ENCODE measurements at places on chromosomes 2 and 18. TPM values are rescaled to one million over a fixed set of nuclear protein-coding genes. Genes with fewer than 3 reads are reported as not detected.

The PDE1A gene
- not detected for total RNA-seq

The DCDC2C gene
- total RNA-seq, result not detected

The IL36G gene
- total RNA-seq, result not detected

The FMNL2 gene
- total RNA-seq, result 16.1 TPM

The EFEMP1 gene
- total RNA-seq, result not detected

The MYCN gene
- not detected for total RNA-seq

The KIAA2012 gene
- not detected for total RNA-seq

The KIF1A gene
- total RNA-seq, result 0.66 TPM

The IL36RN gene
- not detected for total RNA-seq

The CSRNP3 gene
- total RNA-seq, result not detected

- H3K27me3 ChIP-seq, result peaks cover 28% of the 10 kb centered on the region
- no peak for DNase-seq
- no peaks in the 10 kb centered on the region for H3K36me3 ChIP-seq
- H3K27ac ChIP-seq, result no peak overlapping the region
Measured at GRCh38 chr18:9846162-9846925, 39.4 kb upstream of the TXNDC2 start.

DNA sequence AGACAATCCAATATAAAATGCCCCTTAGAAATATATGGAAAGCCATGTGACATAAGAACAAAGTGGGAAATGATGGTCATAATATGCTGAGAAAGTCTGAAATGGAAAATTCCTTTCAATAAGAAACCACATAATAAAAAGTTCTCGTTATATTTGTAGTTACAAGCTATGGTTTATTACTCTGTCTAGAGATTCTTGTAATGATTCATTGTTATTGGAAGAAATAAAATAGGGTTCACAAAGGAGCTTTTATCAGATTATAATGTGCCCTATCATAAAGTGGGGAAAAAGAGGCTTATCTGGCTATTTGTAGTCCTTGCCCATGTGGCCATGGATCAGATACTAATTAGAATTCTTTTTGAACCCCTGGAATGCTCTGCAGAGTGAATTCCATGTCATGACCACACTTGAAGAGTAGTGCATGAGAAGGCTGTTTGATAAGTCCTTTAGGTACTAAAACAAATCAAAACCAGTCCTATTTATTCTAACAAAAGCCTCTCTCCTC lies 420.7 kb upstream of the NRP2 start:
- DNase-seq, result no peak
- no peaks in the 10 kb centered on the region for H3K4me1 ChIP-seq
- H3K4me3 ChIP-seq, result no peak overlapping the region
- peaks cover 12% of the 10 kb centered on the region for H3K27me3 ChIP-seq
- no peak overlapping the region for H3K27ac ChIP-seq

- no peak overlapping the region for H3K4me3 ChIP-seq
- no peaks in the 10 kb centered on the region for H3K4me1 ChIP-seq
- no peak for DNase-seq
- no peaks in the 10 kb centered on the region for H3K36me3 ChIP-seq
- peaks cover 7% of the 10 kb centered on the region for H3K27me3 ChIP-seq
Measured at GRCh38 chr2:120758181-120759144, 22.8 kb downstream of the GLI2 start.

DNA sequence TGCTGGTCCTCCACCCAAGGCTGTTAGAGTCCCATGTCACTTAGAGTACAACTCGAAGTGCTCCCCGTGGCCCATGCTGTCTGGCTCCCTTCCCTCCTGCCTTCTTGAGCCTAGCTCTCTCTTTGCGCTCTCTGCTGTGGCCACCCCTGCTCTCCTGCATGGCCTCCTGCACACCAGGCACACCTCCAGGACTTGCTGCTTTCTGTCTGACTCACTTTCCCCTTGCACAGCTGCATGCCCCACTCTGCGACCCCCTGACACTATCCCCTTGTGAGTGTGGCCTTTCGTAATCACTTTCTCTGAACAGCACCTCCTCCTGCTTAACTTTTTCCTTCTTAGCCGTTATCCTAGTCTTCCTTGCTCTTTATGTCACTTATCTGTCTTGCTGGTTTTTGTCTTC lies 343.6 kb downstream of the TGIF1 start:
- H3K4me1 ChIP-seq, result no peaks in the 10 kb centered on the region
- no peaks in the 10 kb centered on the region for H3K36me3 ChIP-seq
- no peak overlapping the region for H3K4me3 ChIP-seq
- no peak for DNase-seq
- no peak overlapping the region for H3K27ac ChIP-seq

- DNase-seq, result no peak
- H3K27me3 ChIP-seq, result no peaks in the 10 kb centered on the region
- no peaks in the 10 kb centered on the region for H3K4me1 ChIP-seq
Measured at GRCh38 chr2:168114619-168115018, 132.8 kb downstream of the STK39 start.

GRCh38 chr2:179341152-179341866 lies 76.7 kb upstream of the SESTD1 start:
- no peaks in the 10 kb centered on the region for H3K36me3 ChIP-seq
- H3K4me3 ChIP-seq, result no peak overlapping the region
- no peak for DNase-seq
- peaks cover 2% of the 10 kb centered on the region for H3K27me3 ChIP-seq

GRCh38 chr2:74250189-74250631 lies 51.8 kb downstream of the MTHFD2 start:
- peak; percentile 23 for DNase-seq
- H3K4me1 ChIP-seq, result no peaks in the 10 kb centered on the region
- no peak overlapping the region for H3K4me3 ChIP-seq
- H3K27me3 ChIP-seq, result peaks cover 7% of the 10 kb centered on the region
- H3K36me3 ChIP-seq, result no peaks in the 10 kb centered on the region
- H3K27ac ChIP-seq, result no peak overlapping the region

DNA sequence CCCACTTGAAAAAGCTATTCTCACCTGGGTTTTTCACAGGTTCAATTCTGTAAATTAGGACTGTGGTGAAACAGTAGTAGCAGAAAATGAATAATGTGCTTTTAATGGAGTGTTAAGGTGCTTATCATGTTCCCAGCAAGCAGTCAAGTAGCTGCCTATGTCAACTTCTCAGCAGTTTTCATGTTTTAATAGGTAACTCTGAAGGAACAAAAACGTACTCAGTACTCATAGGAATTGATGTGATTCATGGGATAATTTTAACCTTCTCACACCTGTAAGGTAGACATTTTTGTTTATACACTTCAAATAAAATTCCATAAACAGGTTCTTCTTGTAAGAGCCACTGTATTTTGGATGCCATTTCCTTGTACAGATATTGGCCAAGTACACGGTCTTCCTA lies 801.6 kb downstream of the MBD2 start:
- no peaks in the 10 kb centered on the region for H3K27me3 ChIP-seq
- H3K27ac ChIP-seq, result no peak overlapping the region
- no peak for DNase-seq
- H3K4me1 ChIP-seq, result no peaks in the 10 kb centered on the region

- no peaks in the 10 kb centered on the region for H3K36me3 ChIP-seq
- no peak overlapping the region for H3K4me3 ChIP-seq
- H3K27me3 ChIP-seq, result no peaks in the 10 kb centered on the region
- no peak overlapping the region for H3K27ac ChIP-seq
Measured at GRCh38 chr18:1014951-1015624, 110.4 kb downstream of the ADCYAP1 start.

- no peaks in the 10 kb centered on the region for H3K27me3 ChIP-seq
- H3K27ac ChIP-seq, result no peak overlapping the region
- H3K36me3 ChIP-seq, result peaks cover 40% of the 10 kb centered on the region
- DNase-seq, result no peak
Measured at GRCh38 chr2:159736048-159736447, 23.7 kb downstream of the MARCHF7 start.

- H3K27me3 ChIP-seq, result no peaks in the 10 kb centered on the region
- H3K4me1 ChIP-seq, result no peaks in the 10 kb centered on the region
- H3K27ac ChIP-seq, result no peak overlapping the region
- DNase-seq, result no peak
Measured at GRCh38 chr2:72003796-72004195, 143.9 kb downstream of the CYP26B1 start.

GRCh38 chr18:28357766-28358401 lies 181.0 kb upstream of the CDH2 start:
- no peak overlapping the region for H3K4me3 ChIP-seq
- no peaks in the 10 kb centered on the region for H3K4me1 ChIP-seq
- DNase-seq, result no peak
- H3K36me3 ChIP-seq, result no peaks in the 10 kb centered on the region
- no peaks in the 10 kb centered on the region for H3K27me3 ChIP-seq

DNA sequence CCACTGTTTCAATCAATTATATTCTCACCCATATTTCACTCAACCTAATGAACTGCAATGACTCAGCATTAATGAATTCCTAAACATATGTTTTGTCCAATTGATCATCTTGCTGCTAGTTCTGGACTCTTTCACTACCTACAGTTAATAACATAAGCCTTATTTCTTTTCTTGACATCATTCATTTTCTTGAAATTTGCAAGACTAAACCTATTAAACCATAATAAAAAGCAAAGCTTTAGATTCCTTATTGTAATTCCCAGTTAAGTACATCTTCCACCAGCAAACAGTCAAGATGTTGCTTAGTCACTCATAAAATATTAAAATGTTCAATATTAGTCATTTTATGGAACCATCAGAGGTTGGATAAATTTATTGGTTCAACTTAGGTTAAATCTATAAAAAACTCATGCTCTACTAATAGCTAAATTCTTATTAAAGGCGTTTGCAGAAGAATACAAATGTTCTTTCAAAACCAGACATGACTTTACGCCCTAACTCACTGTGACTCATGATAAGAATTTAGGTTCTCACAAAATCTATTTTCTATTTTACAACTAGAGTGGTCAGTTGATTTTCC lies 599.4 kb downstream of the RNF144A start:
- peaks cover 64% of the 10 kb centered on the region for H3K4me1 ChIP-seq
- DNase-seq, result no peak
- peak overlapping the region; percentile 84 for H3K27ac ChIP-seq
- H3K36me3 ChIP-seq, result peaks cover 12% of the 10 kb centered on the region

DNA sequence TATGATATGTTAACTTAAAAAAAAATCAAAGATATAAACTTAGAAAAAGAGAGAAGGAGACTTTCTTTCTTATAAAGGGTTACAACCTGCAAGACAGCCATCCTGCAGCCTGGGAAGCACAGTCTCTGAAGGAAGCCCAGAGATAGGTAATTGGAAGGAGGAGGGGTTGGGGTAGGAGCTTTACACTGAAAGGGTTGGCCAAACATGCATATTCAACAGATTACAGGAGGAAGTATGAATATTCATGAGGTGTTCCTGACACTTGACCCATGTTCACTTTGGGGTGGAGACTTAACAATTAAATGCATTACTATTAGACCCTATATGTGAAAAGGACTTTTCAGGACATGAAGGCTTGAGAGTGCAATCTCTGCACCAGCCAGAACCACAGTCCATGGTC lies 71.7 kb upstream of the CDH2 start:
- H3K36me3 ChIP-seq, result no peaks in the 10 kb centered on the region
- H3K4me3 ChIP-seq, result no peak overlapping the region
- DNase-seq, result no peak
- H3K27ac ChIP-seq, result no peak overlapping the region
- no peaks in the 10 kb centered on the region for H3K27me3 ChIP-seq
- no peaks in the 10 kb centered on the region for H3K4me1 ChIP-seq

DNA sequence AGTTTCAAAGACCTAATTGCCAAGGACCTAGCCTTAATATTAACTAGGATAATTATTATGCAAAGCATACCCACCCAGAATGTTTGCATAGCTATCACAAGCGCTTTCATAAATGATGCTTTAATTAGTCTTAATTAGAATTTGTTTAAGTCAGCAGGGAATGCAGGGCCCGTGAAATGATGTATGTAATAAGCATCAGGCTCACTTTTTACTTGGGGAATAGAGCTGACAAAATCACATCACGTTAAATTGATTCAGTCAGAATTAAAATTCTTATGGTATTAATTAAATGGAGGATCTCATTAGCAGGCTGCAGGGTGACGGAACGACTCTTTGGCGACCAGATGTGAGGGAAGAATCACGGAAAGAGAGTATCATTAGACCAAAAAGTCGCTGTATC lies 264.5 kb downstream of the GPD2 start:
- DNase-seq, result no peak
- H3K27ac ChIP-seq, result no peak overlapping the region

DNA sequence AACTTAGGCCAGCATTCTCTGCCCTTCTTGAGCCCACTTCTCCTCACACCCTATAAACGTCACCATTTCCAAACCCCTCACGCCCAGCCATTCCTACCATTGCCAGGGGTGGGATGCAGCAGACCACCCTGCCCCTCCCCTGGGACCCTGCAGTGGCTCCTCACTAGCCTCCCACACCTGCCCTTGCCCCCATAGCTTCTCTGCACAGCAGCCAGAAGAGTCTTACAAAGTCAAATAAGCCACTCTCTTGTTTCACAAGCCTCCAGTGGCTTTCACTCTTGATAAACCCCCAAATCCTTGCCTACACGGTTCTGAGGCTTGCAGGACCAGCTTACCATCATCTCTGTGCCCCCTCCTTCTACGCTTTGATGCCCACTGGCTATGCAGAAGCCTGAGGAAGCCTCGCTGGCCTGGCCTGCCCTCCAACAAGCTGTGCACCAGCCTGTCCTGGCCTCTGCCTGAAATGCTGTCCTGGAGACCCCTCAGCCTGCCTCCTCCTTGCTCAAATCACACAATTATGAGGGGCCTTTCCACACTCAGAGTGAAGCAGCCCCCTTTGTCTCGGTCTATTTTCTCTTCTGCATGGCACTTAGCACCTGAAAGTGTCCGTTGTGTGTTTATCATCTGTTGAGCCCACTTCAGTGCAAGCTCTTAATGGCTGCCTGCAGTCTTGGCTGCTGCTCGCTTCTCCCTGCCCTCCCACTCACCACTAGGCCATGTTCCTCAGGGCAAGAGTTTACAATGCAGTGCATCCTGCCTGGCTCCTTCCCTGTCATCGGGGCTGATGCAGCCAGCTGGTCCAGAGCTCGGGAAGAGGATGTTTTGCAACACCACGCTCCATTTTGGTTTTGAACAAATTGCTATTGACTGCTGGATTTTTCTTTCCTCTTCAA lies 82.6 kb upstream of the RGPD5 start:
- H3K27me3 ChIP-seq, result no peaks in the 10 kb centered on the region
- no peak for DNase-seq
- H3K4me1 ChIP-seq, result no peaks in the 10 kb centered on the region
- no peak overlapping the region for H3K4me3 ChIP-seq
- no peaks in the 10 kb centered on the region for H3K36me3 ChIP-seq
- H3K27ac ChIP-seq, result no peak overlapping the region

GRCh38 chr2:101803128-101803527 lies 105.6 kb downstream of the MAP4K4 start:
- no peak for DNase-seq
- no peaks in the 10 kb centered on the region for H3K27me3 ChIP-seq
- H3K27ac ChIP-seq, result no peak overlapping the region
- H3K36me3 ChIP-seq, result peaks cover 14% of the 10 kb centered on the region
- peaks cover 46% of the 10 kb centered on the region for H3K4me1 ChIP-seq
- H3K4me3 ChIP-seq, result no peak overlapping the region

DNA sequence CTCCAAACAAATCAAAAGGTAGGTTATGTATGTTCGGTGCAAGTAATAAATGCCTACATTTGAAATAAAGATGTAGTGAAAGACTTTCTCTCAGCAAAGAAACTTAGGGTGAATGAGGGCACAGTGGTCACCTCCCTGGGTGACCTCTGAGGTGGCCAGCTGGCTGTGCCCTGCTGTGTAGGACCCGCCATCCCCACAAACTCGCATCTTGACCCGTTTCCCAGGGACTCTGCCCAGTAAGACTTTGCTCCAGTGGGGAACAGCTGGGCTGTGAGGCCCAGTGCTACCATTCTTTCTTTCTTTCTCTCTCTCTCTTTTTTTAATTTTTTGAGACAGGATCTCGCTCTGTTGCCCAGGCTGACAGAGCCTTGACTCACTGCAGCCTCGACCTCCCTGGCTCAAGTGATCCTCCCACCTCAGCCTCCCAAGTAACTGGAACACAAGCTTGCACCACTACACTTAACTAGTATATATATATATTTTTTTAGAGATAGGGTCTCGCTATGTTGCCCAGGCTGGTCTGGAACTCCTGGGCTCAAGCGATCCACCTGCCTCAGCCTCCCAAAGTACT lies 8.2 kb upstream of the GAREM2 start:
- H3K4me1 ChIP-seq, result no peaks in the 10 kb centered on the region
- no peak overlapping the region for H3K4me3 ChIP-seq
- H3K27ac ChIP-seq, result no peak overlapping the region
- peaks cover 9% of the 10 kb centered on the region for H3K27me3 ChIP-seq
